Endothelial cell (in vitro differentiated cells): ENCODE measurements at places on chromosomes 16 and 17. TPM values are rescaled to one million over a fixed set of nuclear protein-coding genes. Genes with fewer than 3 reads are reported as not detected.
A peak's percentile ranks its signal among the peaks of the same experiment; 100 is the strongest.

DNA sequence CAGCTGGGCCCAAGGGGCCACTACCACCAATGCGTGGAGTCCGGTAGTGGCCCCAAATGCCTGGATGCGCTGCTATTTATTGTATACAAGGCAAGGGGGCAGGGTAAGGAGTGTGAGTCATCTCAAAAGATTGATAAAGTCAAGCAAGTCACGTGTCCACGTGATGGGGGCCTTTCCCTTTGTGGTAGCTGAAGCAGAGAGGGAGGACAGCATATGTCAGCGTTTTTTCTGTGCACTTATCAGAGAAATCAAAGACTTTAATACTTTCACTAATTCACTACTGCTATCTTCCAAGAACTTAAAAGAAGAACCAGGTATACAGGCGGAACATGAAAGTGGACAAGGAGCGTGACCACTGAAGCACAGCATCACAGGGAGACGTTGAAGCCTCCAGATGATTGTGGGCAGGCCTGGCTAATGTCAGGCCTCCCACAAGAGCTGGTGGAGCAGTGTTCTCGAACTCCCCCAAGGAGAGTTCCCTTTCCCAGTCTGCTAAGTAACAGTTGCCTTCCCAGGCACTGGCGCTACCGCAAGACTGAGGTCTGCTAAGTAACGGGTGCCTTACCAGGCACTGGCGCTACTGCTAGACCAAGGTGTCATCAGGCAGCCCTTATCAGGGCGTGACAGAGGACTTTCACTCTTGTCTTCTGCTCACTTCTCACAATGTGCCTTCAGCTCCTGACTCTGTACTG lies 10.8 kb upstream of the ASB16 start:
- no peak overlapping the region for H3K4me3 ChIP-seq
- no peaks in the 10 kb centered on the region for H3K4me1 ChIP-seq
- no peak overlapping the region for H3K27ac ChIP-seq
- DNase-seq = no peak
- H3K27me3 ChIP-seq = peaks cover 2% of the 10 kb centered on the region

DNA sequence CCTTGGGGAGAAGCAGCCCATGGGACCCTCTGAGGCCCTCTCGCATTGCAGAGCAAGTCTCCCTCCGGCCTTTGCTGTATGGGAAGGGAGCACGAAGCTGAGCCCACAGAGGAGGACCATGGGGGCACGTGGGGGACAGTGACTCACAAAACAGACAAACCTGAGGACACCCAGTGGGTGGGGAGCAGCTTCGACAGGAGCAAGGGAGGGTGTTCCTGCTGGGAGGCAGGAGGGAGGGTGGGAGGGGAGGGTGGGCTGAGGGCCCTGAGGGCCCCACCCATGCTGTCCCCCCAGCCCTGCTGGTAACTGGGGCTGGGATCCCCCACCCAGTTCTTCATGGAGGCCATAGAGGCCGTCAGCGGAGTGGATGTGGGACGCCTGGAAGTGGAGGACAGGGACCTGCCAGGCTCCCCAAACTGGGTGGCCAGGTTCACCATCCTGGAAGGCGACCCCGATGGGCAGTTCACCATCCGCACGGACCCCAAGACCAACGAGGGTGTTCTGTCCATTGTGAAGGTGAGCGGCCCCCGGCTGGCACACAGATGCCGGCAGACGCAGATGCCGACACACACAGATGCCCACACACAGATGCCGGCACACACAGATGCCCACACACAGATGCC lies 12.5 kb downstream of the SLC22A31 start:
- DNase-seq = peak; percentile 9
- H3K4me3 ChIP-seq = no peak overlapping the region
- H3K36me3 ChIP-seq = no peaks in the 10 kb centered on the region
- H3K27me3 ChIP-seq = peaks cover 19% of the 10 kb centered on the region
- H3K4me1 ChIP-seq = peaks cover 4% of the 10 kb centered on the region
- H3K27ac ChIP-seq = no peak overlapping the region

- peak overlapping the region; percentile 100 for H3K4me3 ChIP-seq
- H3K4me1 ChIP-seq = peaks cover 29% of the 10 kb centered on the region
Observed at GRCh38 chr17:62064029-62064790, 868 bp downstream of the MED13 start.

DNA sequence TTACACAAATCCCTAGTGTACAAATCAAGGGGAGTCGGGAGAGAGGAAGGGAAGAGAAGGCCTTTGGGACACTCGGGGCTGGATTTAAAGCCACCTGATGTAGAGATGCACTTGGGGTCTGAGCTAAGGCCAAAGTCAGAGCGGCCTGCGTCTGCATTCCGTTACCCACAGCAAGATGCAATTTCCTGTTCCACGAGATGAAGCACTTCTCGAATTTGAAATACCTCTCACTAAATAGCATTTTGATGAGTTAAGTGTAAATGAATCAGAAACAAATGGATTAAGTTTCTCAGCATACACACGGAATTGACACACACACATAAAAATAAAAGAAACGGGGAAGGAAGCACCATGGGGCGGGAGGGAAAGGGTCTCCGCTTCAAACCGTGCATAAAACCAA lies 386.0 kb downstream of the SOX9 start:
- H3K27ac ChIP-seq = no peak overlapping the region
- H3K27me3 ChIP-seq = no peaks in the 10 kb centered on the region
- H3K4me3 ChIP-seq = no peak overlapping the region
- H3K36me3 ChIP-seq = no peaks in the 10 kb centered on the region

- peaks cover 60% of the 10 kb centered on the region for H3K4me1 ChIP-seq
- peak overlapping the region; percentile 42 for H3K27ac ChIP-seq
- peaks cover 4% of the 10 kb centered on the region for H3K36me3 ChIP-seq
- peaks cover 16% of the 10 kb centered on the region for H3K27me3 ChIP-seq
- peak overlapping the region; percentile 87 for H3K4me3 ChIP-seq
- no peak for DNase-seq
Observed at GRCh38 chr16:67245674-67246080, 1.6 kb downstream of the FHOD1 start.

DNA sequence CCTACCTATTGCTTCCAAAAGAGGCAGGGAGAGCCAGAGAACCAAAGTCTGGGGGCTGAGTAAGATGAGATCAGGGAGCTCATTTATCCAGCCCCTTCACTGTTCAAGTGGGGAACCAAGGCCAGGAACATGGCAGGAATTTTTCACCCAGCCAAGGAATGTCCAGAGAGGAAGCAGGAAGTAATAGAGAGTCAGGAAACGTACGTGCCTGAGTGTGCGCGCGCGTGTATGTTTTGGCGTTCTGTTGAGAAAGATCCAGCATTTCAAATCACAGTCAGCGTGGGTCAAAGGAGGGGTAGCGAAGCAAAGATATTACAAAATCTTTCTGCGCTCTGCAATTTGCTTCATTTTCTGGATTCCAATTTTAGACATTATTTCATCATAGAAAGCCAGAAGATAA lies 41.9 kb upstream of the WSCD1 start:
- no peak overlapping the region for H3K27ac ChIP-seq
- H3K4me1 ChIP-seq = peaks cover 13% of the 10 kb centered on the region
- peaks cover 8% of the 10 kb centered on the region for H3K27me3 ChIP-seq
- H3K4me3 ChIP-seq = no peak overlapping the region
- H3K36me3 ChIP-seq = no peaks in the 10 kb centered on the region
- peak; percentile 33 for DNase-seq

GRCh38 chr17:72872396-72872795 lies 220.1 kb downstream of the SLC39A11 start:
- H3K4me1 ChIP-seq = no peaks in the 10 kb centered on the region
- no peak overlapping the region for H3K4me3 ChIP-seq
- DNase-seq = no peak
- H3K27ac ChIP-seq = no peak overlapping the region
- H3K36me3 ChIP-seq = no peaks in the 10 kb centered on the region

Gene MYO15A
- total RNA-seq = 1.6 TPM

DNA sequence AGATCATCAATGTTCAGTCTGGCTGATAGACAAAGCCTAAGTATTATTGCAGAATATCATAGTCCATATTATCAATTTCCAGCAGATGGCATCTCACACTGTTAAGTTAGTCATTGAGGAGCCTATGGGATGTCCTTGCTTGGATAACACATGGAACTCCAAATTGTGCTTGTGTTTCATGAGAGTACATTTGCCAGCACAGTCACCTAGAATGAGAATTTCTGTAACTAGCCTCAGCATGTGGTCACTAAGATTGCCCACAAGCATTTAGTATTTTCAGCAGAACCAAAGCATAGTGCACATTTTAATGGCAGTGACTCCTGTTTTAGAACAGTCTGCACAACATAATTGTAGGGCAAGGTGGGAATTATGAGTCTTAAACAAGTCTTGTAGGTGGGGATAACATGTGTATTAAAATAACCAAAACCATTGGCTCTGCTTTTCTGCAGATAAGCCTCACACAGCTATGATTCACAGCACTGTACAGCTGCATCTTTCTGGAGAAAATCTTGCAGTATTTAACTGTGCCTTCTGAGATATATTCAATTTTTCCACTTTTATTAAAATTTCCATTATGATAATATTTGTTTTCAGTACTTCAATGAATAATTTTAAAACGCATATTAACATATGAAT lies 882.8 kb upstream of the SOX9 start:
- DNase-seq = no peak
- H3K36me3 ChIP-seq = no peaks in the 10 kb centered on the region
- H3K4me3 ChIP-seq = no peak overlapping the region
- H3K27me3 ChIP-seq = no peaks in the 10 kb centered on the region
- H3K27ac ChIP-seq = no peak overlapping the region

- no peak overlapping the region for H3K27ac ChIP-seq
- H3K4me3 ChIP-seq = no peak overlapping the region
- no peaks in the 10 kb centered on the region for H3K36me3 ChIP-seq
Observed at GRCh38 chr17:5699814-5700213, 115.5 kb upstream of the NLRP1 start.

Gene SPATA32
- total RNA-seq = not detected

DNA sequence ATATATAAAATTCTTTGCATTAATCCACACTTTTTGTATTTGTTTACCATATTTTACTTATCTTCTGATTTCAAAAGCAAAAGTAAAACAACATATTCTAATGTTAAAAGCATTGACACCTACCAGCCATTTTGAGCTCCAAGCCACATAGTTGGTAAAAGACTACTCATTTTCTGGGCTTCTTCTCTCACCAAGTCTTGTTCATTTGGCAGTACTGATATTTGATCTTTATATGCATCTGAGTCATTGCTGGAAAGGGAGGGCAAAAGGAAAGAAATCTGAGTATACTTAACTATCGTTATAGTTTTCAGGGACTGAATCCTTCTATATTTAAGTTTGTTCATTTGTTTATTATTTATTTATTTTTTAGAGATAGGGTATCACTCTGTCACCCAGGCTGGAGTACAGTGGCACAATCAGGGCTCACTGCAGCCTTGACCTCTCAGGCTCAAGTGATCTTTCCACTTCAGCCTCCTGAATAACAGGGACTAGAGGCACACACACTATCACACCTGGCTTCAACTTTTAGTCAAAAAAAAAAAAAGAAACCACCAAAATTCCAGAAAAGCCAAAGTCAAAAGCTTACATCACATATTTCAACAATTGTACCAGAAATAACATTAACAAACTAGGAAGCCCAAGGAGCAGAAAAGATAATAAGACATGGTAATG lies 121.0 kb upstream of the TOB1 start:
- H3K36me3 ChIP-seq = peaks cover 18% of the 10 kb centered on the region
- no peaks in the 10 kb centered on the region for H3K4me1 ChIP-seq
- H3K27ac ChIP-seq = no peak overlapping the region
- no peak for DNase-seq
- H3K4me3 ChIP-seq = no peak overlapping the region
- no peaks in the 10 kb centered on the region for H3K27me3 ChIP-seq

GRCh38 chr16:86531191-86531545 lies 20.8 kb downstream of the FOXF1 start:
- H3K27me3 ChIP-seq = no peaks in the 10 kb centered on the region
- H3K4me3 ChIP-seq = no peak overlapping the region
- no peak overlapping the region for H3K27ac ChIP-seq
- no peak for DNase-seq
- H3K4me1 ChIP-seq = no peaks in the 10 kb centered on the region
- H3K36me3 ChIP-seq = peaks cover 18% of the 10 kb centered on the region

GRCh38 chr17:42087736-42088705 lies 10.3 kb downstream of the ZNF385C start:
- no peaks in the 10 kb centered on the region for H3K27me3 ChIP-seq
- H3K27ac ChIP-seq = no peak overlapping the region
- no peak overlapping the region for H3K4me3 ChIP-seq
- no peak for DNase-seq
- H3K4me1 ChIP-seq = peaks cover 30% of the 10 kb centered on the region

DNA sequence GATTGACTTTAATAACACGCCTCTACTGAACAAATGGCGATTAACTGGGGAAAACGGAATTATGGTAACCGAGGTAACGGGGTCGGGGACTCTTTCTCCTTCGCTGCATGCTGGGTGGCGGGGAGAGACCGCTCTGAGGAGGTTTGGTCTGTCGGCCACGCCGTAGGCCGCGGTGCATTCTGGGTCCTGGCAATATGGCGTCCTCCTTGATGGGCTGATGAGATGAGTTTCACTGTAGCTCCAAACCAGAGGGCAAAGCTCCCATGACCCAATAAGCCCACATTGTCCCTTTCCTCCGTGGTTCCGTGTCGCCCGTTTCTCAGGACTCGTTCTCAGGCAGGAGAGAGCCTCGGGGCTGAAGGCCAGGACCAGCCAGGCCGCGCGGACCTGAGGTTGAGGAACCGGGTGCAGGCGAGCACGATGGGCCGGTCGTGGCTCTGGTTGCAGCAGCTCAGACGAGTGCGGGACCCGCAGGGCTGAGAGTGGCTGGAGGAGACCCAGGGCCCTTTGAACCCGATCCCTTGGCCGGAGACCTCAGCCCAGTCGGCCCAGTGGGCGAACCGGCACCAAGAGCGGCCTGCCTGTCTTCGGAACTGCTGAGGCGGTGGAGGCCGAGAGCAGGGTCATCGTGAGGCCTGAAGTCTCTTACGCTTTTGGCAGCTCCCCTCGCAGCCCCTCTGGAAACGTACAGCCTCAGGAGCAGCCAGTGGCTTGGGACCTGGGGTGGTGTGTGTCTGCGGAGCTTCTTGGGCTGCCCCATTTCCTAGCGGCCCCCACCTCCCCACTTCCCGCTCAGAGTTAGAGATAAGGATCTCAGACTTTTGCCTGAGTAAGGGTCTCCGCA lies at the start of gene RPTOR:
Gene RPTOR (plus strand): TSS at position 184 of the 844 bp plus-strand sequence. CDS start 792 bp downstream, outside the sequence.
- peak; percentile 88 for DNase-seq
- H3K27me3 ChIP-seq = peaks cover 3% of the 10 kb centered on the region
- peak within 1 kb of the TSS; percentile 91 for H3K27ac ChIP-seq
- H3K4me3 ChIP-seq = peak within 1 kb of the TSS; percentile 96
- peaks cover 12% of the 10 kb centered on the region for H3K4me1 ChIP-seq

Gene MEIOB
- total RNA-seq = not detected

Gene FOXN1
- total RNA-seq = not detected
